ENCODE measurements at places on chromosomes 13 and 19.

DNA sequence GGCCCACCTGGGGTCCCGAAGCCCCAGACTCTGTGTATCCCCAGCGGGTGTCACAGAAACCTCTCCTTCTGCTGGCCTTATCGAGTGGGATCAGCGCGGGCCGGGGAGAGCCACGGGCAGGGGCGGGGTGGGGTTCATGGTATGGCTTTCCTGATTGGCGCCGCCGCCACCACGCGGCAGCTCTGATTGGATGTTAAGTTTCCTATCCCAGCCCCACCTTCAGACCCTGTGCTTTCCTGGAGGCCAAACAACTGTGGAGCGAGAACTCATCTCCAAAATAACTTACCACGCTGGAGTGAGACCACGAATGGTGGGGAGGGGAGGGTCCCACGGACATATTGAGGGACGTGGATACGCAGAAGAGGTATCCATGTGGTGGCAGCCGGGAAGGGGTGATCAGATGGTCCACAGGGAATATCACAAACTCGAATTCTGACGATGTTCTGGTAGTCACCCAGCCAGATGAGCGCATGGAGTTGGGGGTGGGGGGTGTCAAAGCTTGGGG, 1.0 kb upstream of the ICAM5 start:
- DNase-seq = no peak

DNA sequence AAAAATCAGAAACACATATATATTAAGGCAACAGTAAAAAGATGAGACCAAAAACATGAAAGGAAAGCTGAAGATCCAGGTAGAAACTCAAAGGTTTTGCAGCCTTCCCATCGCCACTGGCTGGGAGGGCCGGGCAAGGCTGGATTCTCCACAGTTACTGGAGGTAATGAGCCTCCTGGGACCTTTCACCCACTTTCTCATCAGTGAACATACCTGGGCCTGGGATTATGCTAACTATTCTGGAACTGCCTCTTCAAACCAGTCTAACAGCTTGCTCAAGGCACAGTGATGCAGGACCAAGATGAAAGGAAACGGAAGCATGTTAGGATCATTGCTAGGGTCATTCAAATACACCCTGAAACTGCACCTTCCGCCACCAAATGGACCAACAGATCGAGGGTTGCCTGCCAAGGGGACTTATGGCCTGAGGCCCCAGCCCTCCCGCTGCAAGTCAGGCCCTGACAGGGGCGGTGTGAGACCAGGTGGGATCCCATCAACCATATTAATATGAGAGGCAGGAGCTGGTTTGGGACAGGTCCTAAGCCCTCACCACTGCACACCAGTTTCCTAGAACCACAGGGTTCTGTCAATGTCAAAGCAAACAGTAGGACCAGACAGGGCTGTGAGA, 28.4 kb upstream of the ATP12A start:
- DNase-seq = no peak

DNA sequence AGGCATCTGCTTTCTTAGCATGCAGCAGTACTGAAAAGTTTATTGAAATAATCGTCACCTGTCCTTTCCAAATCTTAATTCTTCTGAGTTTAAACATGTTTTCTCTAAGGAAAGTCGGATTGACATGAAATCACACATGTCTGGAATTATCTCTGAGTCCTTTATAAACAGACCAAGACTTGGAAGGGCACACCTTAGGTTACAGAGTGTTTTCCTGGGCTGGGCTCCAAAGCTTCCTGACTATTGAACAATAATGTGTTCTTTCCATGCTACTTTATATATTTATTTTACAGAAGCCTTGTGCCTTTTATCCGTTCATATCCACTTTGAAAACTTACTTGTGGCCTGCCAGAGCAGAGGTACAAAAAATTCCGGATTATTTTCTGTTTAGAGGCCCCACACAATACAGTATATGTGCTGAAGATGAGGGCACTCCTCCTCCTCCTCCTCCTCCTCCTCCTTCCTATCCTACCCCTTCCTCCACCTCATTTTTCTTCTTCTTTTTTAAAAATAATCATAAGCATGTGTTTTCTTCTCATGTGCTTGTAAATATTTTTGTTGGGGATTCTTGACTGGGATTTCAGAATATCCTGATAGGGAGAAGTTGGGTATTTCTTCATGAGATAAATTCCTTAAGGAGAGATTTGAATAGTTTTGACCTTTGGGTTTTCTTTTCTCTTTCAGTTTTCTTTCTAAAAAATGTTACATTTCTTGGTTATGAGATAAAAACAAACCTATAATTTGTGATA, 52.3 kb downstream of the LRCH1 start:
- DNase-seq = no peak

GRCh38 chr13:77863144-77863543, 55.5 kb downstream of the EDNRB start:
- DNase-seq = no peak

- DNase-seq = no peak
Measured at GRCh38 chr19:49472936-49473335, 1.1 kb upstream of the FLT3LG start.

GRCh38 chr19:41426952-41427646, at the start of gene B3GNT8:
Gene B3GNT8, minus strand, starts transcription at chr19:41427374. Its CDS starts 596 bp downstream, at chr19:41426778.
- peak; percentile 51 for DNase-seq

DNA sequence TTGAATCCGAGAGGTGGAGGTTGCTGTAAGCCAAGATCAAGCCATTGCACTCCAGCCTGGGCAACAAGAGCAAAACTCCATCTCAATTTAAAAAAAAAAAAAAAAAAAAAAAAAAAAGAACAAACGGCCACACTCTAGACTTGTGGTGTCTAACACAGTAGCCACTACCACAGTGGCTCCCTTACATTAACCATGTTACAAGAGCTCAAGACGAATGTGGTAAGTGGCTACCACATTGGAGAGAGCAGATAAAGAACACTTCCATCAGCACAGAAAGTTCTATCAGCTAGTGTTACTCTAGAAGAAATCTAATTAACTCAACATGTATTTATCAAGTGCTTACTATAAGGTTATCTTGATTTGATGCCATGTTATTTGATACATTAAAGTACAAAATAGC, 11.5 kb downstream of the XPO4 start:
- DNase-seq = no peak

GRCh38 chr13:112574416-112574815, 13.5 kb downstream of the TUBGCP3 start:
- DNase-seq = no peak

GRCh38 chr19:40810160-40810559, 11.2 kb downstream of the EGLN2 start:
- no peak for DNase-seq

GRCh38 chr13:36530861-36531590, 98.7 kb downstream of the CCNA1 start:
- DNase-seq = no peak

- DNase-seq = no peak
Measured at GRCh38 chr19:15317392-15318071, 14.8 kb downstream of the BRD4 start.

- DNase-seq = no peak
Measured at GRCh38 chr19:50896591-50897190, 14.5 kb downstream of the KLK4 start.

DNA sequence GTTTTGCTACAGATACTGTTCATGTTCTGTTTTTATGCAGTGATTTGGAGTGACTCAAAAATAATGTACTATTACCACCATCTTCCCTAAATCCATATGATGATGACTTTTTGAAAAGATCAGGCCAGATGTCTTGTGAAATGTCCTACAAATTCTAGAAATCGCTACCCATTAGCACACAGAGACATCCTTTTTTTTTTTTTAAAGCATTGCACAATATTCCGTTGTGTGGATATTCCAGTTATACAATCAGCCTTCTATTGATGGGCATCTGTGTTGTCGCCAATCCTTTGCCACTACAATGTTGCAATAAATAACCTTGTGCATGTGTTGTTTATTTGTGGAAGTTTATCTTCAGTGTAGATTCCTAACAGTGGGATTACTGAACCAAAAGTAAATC, 24.5 kb downstream of the ZDHHC20 start:
- DNase-seq = no peak

- no peak for DNase-seq
Measured at GRCh38 chr13:74978591-74978990, 503.4 kb downstream of the TBC1D4 start.

DNA sequence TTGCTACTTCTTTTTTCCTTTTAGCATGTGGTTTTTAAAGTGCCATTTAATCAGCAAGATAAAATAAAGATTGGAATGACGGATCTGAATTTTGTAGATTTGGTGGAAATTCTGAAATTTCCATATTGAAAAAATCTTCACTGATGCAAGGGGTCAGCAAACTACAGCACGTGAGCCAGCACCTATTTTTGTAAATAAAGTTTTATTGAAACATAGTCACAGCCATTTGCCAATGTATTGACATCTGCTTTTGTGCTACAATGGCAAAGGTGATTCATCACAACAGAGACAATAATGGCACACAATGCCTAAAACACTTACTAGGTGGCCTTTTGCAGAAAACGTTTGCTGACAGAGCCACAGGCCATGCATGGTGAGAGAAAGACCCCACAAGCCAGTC, 226.4 kb downstream of the ABCC4 start:
- no peak for DNase-seq

GRCh38 chr13:68057836-68058235, 827.7 kb upstream of the PCDH9 start:
- no peak for DNase-seq

DNA sequence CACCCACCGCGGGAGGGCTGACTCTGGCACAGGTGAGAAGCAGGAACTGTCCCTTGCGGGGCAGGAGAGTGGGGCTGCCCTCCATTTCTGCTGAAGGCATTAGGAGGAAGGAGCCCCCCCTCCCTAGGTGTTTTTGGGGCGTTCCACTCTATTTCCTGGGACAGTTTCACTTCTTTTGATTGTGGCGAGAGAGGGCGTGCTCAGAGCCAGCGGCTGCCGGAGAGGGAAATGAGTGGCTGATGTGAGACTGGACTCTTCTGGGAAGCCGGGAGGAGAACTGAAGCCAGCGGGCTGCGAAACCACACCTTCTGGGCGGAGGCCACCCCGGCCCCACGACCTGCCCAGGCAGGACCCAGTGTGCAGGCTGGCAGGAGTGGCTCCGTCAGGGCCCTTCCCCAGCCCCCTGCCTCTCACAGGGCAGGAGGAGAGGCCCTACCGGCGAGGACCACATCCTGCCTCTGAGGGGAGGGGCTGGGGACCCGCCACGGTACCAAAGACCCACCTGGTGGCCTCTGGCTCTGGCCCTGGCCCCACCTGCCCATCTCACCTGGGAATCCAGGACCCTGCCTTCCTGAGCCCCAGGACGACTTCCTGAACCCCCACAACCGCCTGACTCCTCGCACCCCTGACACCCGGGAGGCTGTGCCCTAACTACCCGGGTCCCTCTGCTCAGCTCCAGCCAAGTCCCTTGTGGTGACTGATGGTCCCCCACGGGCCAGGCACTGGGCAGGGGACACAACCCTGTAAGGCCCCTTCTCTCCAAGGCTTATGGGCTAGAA, 25.9 kb downstream of the MPND start:
- DNase-seq = peak; percentile 86

- DNase-seq = peak; percentile 84
Measured at GRCh38 chr19:51338563-51339312, 3.2 kb downstream of the VSIG10L start.

- DNase-seq = no peak
Measured at GRCh38 chr13:31334547-31334946, 134.8 kb downstream of the B3GLCT start.

GRCh38 chr13:77375560-77376108, 48.7 kb upstream of the MYCBP2 start:
- no peak for DNase-seq

DNA sequence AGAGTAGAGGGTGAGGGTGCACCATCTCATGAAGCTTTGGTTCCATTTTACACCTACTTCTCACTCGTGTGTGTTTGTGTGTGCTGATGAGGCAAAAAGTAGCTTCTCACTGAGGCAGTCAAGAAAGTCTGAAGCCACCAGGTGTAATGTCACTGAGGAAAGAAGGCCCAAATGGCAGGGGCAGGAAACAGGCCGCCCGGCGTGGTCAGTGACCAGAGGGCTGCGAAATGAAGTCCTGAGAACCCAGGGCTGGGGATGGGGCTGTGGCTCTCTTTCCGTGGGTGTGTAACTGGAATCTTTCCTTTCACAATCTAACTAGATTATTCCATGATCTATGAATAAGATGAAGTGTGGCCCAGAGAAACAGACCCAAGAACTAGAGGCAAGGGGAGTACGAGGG, 25.5 kb upstream of the TFDP1 start:
- DNase-seq = no peak

DNA sequence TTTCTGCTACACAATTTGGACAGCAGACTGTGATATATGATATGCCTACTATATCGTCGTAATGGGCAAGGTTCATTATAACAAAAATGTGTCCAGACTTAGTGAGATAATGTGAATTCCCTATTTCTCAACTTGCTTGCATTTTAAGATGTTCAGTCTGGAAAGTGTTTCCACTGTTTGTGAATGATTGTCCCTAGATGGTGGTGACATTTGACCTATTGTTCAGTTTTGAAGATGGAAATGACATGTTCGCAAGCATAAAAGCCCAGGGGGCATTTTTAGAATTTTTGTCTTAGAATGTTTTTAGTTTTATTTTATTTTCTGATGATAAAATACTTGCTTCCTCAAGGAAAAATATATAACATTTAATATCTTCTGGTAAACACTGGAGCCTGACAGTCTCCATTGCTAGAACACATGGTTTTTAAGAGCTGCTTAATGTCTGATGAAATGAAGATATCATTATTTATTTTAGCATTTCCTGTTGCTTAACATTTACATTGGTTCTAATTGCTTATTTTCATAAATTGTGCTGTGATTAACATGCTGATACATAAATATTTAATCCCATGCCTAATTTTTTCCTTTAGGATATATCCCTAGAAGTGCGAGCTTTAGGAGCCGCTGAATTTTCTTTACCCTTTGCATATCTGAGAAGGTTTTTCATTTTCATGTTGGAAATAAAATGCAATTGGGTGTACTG, 27.1 kb downstream of the MBNL2 start:
- no peak for DNase-seq

DNA sequence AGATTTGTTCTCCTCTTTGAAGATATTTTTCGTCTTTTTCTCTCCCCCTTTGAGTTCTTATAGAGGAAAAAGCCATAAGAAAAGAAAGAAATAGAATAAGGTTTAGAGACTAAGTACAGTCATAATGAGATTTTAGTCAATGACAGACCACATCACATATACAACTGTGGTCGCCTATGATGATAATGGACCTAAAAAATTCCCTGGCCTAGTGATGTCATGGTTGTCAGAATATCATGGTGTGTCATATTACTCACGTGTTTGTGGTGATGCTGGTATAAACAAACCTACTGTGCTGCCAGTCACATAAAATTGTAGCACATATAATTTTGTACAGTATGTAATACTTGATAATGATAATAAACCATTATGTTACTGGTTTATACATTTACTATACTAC, 1096.1 kb downstream of the OLFM4 start:
- no peak for DNase-seq

GRCh38 chr13:75415694-75416093, 66.3 kb downstream of the TBC1D4 start:
- DNase-seq = no peak

GRCh38 chr19:40249781-40250180, 23.3 kb upstream of the CCNP start:
- no peak for DNase-seq

Measured in CD4-positive, alpha-beta T cell treated with Interleukin-21 for 1 hour (primary cell).